ENCODE measurements at places on chromosomes 1 and 21.
A peak's percentile ranks its signal among the peaks of the same experiment; 100 is the strongest.

- no peak for DNase-seq
These were observed 2.1 kb upstream of the WASF2 start for GRCh38 chr1:27491748-27492700.

DNA sequence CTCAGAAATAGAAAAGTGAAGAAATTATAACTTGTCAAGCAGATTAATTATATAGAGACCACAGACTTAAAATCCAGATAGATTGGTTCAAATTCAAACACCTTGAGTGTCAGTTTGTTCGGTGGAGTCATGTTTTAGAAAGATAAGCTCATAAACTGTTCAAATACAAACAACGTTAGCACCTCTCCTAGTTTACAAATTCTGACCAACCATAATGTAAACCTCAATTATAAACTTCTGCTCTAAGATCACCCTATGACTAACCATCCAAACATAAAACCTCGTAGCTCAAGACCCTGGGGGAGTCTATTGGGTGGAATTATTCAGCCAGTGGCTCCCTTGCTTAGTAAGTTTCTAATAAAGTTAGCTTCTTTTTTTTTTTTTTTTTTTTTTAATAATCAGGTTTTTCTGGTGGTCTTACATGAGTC lies 12.4 kb downstream of the CBR1 start:
- no peak for DNase-seq

GRCh38 chr1:186152620-186153239 lies 222.3 kb downstream of the TPR start:
- no peak for DNase-seq

- no peak for DNase-seq
These were observed 130.7 kb downstream of the ACTL8 start for GRCh38 chr1:17885663-17886320.

- DNase-seq: no peak
These were observed 11.9 kb upstream of the CLDN8 start for GRCh38 chr21:30227633-30228404.

GRCh38 chr1:230073371-230074035 lies 6.5 kb downstream of the GALNT2 start:
- no peak for DNase-seq

DNA sequence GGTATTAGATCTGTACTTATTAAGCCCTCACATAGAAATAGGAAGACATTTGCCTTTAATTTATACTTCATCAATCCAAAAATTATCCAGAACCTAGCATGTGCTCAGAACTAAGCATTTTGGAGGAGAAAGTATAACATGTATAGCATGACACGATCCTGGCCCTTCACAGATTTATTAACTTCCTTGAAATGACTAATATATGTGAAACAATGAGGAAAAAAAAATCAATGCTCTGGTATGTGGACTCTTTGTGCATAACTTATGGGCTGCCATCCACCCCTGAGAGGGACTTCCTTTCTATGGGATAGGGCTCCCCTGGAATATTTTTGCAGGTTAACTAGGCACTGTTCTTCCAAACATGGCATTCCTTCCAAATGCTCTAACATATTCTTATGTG lies 36.6 kb downstream of the CCDC185 start:
- no peak for DNase-seq

- peak; percentile 62 for DNase-seq
These were observed 1.1 kb upstream of the JUN start for GRCh38 chr1:58784758-58785441.

DNA sequence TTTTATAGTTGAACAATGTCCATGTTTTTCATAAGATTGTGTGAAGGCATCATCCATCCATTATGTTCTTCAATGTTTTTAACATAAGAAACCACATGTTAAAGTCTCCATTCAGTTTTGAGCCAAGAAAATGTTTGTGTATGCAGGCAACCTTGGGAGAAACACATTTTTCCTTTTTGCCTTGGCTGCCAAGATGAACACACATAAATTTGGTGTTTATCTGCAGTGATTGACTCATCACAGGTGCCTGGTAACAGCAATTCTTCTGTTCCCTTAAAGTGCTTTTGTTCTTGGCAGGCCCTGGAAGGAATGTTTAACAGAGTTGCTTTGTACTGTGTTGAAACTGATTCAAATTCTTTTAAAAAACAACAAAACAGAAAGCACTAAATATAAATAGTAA lies 709.9 kb upstream of the ADGRL4 start:
- no peak for DNase-seq

- DNase-seq: peak; percentile 7
These were observed 104.8 kb upstream of the GRIK1 start for GRCh38 chr21:30044447-30045064.

- no peak for DNase-seq
These were observed 395.7 kb downstream of the BRINP2 start for GRCh38 chr1:177566495-177566894.

DNA sequence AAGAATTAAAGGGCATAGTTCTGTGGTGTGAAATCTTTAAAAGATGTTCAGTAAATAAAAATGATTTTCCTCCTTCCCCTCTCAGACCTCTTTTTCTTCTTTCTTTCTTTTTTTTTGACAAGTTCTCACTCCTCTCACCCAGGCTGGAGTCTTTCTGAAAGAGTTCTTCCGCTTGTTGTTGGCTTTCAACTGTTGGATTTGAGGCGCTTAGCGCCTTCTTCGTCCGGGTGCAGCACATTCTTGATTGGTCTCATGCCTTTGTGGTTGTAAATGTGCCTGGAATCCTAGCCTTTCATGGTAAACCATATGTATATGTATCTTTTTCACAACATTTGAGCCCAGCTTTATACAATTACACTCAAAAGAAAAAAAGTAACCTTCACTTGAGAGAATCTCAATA lies 980 bp upstream of the METTL18 start:
- no peak for DNase-seq

- no peak for DNase-seq
These were observed 54.5 kb downstream of the UBE2T start for GRCh38 chr1:202287196-202287595.

- DNase-seq: no peak
These were observed 3.6 kb upstream of the CASQ1 start for GRCh38 chr1:160186729-160187128.

- no peak for DNase-seq
These were observed 52.1 kb downstream of the DPT start for GRCh38 chr1:168676861-168677260.

DNA sequence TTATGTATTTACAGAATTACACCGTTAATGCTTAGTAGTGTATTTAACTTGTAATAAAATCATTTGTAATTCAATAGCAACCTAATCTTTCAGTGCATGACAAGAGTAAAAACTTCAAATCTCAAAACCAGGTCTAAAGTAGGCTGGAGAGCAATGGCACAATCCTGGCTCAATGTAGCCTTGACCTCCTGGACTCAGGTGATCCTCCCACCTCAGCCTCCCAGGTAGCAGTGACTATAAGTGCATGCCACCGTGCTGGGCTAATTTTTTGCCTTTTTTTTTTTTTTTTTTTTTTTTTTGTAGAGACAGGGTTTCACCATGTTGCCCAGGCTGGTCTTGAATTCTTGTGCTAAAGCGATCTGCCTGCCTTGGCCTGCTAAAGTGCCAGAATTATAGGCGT lies 11.3 kb downstream of the IPP start:
- no peak for DNase-seq

DNA sequence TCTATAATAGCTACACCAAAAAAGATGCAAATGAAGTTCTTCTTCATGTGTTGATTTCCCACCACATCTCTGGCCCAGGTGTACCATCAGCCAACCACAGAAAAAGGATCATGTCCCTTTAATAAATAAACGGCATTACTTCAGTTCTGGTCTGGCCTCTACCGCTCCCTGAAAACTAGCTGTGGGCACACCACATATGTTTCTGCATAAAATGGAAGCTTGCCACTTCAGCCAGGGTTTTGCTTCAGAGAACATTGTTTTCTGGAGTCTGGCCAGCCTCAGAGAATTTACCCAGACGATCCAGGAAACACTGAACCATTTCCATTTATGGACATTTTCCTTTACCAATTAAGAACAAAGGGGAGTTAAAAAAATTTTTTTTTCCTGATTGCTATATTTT lies 5.8 kb upstream of the LAMC2 start:
- DNase-seq: no peak

DNA sequence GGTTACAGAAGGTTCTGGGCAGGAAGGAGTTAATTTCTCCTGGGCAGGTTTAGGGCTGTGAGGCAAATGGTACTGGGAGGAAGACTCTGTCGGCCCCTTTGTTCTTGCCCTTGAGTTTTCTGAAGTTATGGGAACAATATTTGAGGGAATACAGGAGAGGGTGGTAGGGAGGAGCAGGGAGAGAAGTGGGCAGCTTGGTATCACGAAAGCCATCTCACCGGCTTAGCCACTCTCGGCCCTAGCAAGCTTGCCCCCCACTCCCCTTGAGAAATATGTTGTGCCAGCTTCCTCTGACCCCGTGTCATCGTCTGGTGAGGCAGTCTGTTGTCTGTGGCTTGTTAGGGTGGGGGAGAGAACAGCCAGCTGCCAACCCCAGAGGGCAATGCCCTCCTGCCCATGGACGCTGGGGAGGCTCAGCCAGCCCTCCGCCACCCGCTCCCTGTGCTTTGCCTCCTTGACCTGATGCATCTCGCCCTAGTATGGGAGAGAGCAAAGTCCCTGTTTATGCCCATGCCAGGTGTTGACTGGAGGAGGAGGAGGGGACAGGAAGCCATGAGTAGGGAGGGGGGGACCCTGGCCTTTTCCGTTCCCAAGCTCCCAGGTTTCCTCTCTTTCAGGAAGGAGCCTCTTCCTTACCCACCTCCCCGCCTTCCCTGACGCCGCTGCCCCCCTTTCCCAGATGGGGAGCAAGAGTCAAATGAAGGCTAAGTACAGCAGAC lies 1.2 kb downstream of the EFNA1 start:
- no peak for DNase-seq

DNA sequence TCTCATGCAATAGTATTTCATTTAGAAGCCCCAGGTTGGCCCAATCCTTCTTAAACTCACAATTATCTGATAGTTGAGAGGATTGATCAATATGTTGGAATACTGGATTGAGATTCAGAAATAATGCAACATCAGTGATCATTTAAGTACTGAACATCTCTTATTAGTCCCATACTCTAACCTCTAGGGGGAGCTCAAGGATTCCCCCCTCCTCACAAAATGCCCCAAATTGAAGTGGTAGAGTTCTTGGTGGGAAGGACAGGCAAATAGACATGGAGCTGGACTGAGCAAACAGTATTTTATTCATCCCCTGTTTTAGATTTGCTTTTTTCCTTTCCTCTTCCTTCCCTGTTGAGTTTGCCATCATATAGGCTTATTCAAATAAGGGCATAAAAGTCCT lies 62.8 kb downstream of the NGF start:
- DNase-seq: no peak

GRCh38 chr1:119414950-119415349 lies at the start of gene HSD3B2:
Gene HSD3B2, plus strand, starts transcription at chr1:119415150. Its CDS starts 270 bp downstream, at chr1:119415420.
- DNase-seq: no peak

DNA sequence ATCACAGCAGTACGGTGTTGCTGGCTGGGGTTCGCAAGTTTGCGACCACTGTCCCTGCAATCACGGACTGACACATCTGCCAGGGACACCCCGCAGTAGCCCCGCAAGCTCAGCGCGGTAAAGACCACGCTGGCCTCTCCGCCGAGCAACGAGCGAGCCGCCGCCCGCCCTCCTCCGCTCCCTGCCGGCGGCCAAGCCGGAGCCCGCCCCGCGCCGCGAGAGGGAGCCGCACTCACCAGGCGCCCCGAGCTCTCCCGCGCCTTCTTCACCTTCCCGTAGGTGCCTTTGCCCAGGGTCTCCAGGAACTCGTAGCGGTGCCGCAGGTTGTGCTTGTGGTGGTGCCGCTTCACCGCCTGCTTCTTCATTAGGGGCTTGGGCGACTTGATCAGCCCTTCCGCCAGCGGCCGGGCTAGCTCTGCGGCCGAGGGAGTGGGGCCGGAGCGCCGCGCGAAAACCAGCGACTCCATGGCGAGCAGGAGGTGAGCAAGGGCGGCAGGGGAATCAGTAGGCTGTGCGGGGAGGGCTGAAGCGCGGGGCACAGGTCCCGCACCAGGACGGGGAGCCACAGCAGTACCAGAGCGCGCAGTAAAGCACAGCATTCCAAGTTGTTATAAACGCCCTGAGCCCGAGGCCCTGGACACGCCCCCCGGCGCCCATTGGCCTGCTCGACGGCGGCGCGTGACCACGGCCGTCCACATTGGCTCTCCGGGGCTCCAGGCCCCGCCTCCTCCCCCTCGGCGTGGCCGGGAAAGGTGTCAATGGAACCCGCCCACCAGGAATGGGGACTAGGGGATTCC lies at the start of gene NUAK2:
Gene NUAK2 (minus strand): TSS at position 584 of the 797 bp plus-strand sequence. CDS start 117 bp downstream, at position 467.
- DNase-seq: peak; percentile 80

GRCh38 chr21:44975720-44976555 lies 36.1 kb downstream of the SLX9 start:
- no peak for DNase-seq

DNA sequence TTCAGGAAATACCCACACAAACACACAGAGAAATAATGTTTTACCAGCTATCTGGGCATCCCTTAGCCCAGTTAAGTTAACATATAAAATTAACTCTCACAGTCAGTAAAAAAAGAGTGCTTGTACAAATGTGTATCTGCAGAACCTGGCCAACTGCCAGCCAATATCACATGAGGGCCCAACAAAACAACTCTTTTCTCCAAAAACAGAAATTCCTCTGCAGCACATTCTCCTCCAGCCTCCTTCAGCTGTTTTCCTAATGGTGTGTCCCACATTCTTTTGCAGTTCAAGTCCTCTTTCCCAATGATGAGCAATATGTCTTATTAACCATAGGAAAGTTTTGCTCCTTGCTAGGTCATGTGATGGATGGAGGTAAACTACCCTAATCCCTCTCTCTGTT lies 75.5 kb downstream of the LRRC7 start:
- no peak for DNase-seq

DNA sequence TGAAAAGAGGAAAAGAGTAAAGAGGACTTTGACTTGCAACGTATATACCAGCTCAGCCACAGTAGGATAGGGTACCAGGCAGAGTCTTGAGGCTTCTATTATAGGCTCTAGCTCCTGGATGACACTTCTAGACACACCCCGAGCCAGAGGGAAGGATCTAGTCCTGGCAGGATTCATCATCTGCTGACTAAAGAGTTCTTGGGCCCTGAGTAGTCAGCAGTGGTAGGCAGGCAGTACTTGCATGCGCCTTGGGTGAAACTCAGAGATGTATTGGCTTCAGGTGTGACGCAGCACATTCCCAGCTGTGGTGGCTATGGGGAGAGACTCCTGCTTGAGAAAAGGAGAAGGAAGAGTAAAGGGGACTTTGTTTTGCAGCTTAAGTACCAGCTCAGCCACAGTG lies 162.3 kb upstream of the APP start:
- no peak for DNase-seq

DNA sequence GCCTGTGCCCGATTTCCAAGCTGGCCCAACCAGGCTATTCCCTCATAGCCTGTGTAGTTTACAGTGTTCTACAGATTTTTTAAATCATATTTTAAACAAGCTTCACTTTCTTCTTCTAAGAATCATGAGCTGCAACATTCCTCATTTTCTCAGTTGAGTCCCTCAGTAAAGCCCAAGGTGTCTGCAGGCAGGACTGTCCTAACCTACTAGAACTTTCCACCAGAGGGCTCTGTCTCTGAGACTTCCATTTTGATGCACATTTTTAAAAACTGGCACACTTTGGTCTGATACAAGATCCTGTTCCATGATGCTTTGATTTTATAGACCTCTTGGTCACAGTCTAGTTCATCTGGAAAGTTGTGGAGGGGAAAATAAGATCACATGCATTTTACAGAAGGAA lies 21.6 kb upstream of the SLAMF6 start:
- DNase-seq: no peak
